ENCODE measurements at places on chromosomes 16 and 17.

GRCh38 chr16:24535827-24536226, 3.5 kb upstream of the RBBP6 start:
- DNase-seq = no peak

GRCh38 chr16:104355-104754, 26.3 kb downstream of the MPG start:
- no peak for DNase-seq

DNA sequence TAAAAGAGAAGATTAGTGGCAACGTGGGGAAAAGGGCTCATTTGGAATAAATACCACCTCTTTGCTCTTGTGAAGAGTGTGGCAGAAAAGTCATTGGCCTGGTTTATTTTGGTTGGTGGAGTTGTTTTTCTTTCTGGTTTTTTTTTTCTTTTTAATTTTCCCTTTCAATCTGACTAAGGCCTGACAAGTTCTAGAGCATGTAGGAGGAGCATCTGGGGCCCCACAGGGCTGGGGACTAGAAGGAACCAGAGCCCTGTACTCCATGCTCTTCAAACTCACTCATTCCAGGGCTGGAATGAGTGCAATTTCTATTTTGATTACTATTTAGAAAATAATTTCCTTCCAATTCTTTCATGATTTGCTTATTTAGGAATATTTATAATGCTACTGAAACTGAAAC, 13.3 kb downstream of the IRX5 start:
- DNase-seq = no peak

DNA sequence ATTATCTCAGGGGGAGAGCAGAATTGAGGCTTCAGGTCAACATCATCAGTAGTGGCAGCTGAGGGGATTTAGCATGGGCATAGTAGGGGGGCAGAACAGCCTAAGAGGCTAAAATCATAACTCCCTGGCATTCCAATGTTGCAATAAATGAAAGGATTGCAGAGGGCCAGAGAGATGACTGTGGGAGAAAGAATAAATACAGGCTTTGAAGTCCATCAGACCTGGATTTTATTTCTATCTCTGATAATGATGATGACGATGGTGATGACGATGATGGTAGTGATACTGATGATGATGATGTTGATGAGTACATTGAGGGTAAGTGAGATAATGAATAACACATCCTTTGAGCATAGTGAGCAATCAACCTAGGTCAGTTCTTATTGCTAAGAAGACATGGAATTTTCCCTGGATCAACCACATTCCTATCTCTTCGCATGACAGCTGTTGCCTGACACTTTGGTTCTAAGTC, 107.4 kb upstream of the CDH11 start:
- no peak for DNase-seq

GRCh38 chr16:29837841-29838240, 17.6 kb downstream of the MVP start:
- DNase-seq = no peak

GRCh38 chr17:305090-305976, 47.3 kb downstream of the RPH3AL start:
- no peak for DNase-seq

DNA sequence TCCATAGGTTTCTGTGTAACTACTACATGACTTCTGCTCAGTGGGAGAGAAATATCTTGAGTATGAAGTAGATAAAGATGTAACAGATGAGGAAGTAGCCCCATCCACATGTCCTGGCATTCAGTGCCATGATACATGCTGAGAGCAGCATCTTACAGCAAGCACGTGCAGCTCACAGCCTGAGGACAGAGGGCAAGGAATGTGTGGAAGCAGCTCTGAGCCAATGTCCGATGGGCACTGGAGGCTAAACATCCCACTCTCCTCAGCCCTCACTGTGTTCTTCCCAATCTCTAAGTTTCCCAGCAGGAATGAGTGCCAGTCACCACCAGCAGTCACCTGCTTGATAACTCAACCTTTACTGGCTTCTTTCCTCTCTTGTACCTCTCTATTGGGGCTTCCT, 40.4 kb downstream of the CFDP1 start:
- DNase-seq = no peak

DNA sequence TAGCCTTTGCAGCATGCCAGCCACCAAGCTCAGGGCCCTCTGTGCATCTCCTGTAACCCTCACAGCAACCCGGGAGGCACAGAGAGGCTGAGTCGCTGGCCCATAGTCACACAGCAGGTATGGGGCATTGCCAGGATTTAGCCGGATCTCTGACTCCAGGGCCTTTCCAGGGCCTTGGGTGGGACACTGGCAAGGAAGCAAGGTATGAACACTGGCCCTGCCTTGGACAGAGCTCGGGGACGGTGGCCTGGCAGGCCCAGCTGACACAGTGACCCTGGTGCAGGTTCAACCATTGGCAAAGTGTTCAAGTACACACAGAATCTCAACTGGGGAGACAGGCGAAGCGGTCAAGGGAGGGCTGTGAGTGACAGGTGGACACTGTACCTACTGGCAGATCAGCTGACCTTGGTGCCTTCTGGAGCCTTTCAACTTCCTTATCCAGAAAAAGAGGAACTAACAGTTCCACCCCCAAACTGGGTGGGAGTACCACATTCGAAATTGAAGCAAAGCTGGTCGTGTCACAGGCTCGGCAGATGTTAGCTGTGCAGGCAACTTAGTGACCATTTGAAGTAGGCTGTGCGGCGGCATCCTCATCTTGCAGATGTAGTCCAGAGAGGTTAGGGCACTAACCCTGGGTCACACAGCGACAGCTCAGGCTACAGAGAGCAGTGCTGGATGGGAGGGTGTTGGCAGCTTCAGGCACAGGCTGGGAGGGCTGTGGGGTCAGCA, 287.4 kb downstream of the SEC14L1 start:
- peak; percentile 94 for DNase-seq

GRCh38 chr16:14549789-14550153, 80.3 kb downstream of the PARN start:
- no peak for DNase-seq

DNA sequence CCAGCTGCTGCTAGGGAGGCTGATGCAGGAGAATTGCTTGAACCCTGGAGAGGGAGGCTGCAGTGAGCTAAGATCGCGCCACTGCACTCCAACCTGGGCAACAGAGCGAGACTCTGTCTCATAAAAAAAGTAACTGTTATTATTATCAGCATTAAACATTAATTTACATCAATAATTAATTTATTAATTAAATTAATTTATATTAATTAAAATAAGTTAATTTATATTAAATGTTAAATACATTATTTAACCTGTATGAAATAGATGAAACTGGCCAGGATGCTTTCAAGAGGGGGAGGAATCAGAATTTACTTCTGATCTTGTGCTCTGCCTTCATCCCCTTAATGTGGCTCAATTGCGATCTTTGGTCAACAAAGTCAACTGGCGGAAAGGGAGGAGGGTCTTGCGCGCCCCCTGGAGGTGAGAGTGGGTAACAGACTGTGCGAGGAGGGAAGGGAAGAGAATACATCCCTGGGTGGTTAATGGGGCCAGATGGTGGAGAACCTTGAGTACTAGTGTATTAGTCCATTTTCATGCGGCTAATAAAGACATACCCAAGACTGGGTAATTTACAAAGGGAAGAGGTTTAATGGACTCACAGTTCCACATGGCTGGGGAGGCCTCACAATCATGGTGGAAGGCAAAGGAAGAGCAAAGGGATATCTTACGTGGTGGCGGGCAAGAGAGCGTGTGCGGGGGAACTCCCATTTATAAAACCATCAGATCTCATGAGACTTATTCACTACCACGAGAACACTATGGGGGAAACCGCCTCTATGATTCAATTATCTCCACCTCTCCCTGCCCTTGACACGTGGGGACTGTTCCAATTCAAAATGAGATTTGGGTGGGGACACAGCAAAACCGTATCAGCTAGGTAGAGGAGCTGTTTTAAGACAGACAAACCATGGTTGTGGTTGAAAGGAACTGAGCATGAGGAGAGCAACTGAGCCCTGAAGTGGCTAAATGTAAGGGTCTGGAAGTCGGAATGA, 15.7 kb upstream of the CPPED1 start:
- DNase-seq = peak; percentile 73

DNA sequence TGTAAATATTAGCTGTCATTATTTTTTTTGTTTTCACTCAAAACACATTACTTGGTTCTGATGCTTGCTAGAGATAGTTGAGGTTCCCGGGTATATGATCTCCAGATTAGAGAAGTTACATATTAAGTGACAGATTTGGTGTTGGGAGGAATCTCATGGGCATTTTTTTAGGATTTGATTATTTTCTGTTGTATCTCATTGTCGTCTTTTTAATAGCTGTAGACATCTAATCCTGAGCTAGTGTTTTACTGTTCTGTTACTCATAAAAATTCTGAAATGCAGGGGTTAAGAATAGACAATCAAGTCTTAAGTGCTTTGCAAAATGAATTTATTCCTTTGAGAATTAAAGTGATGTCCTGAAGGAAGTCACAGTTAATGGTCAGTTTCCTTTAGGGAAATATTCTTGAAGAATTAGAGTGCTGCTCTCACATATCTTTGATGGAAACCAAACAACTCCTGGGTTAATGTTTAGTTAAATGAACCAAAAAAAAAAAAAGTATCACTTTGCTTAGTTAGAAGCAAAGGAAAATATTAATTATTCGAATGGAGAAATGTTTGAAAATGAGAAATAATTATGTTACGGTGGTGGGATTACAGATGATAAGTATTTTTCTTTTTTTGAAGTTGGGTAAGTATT, 251.7 kb upstream of the CACNG5 start:
- DNase-seq = no peak

DNA sequence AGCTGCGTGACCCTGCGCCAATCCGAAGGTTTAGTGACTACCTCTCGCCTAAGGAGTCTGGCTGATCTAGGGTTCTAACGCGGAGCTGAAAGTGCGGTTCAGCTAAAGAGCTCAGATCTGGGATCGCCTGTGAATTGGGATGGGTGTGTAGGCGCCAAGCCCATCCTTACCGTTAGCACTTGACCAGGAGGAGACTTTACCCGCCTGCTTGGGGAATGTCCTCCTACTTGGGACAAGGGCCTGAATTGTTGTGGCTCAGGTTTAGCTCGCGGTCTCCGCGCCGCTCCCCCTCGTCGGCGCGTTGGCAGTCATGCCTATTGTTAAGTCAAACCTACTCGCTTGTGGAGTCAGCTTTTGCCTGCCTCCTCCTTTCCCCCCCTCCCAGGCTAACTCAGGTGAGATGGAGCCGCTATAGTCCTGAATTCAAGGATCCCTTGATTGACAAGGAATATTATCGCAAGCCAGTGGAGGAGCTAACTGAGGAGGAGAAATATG, 480 bp downstream of the MRPS7 start:
- DNase-seq = peak; percentile 39

- no peak for DNase-seq
Measured at GRCh38 chr17:54907376-54907775, 6.7 kb downstream of the TOM1L1 start.

DNA sequence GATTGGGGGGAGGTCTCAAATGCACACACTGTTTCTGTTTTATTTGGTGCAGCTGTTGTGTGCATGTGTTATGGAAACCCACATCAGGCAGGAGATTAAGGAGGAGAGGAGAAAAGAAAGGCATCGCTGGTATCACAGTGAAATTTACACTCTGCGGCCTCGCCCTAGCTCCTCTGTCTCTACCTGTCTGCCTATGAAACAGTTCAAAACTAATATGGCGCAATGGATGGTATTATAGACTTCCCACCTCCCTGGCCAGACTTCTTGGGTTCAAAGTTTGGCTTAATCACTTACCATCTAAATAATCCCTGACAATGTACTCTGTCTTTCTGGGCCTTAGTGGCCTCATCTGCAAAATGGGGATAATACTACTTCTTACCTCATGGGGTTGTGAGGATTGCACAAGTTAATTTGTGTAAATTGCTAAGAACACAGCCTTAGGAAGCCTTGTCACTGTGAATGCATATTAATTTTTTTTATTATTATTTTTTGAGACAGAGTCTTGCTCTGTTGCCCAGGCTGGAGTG, 1.4 kb upstream of the ABCC1 start:
- no peak for DNase-seq

DNA sequence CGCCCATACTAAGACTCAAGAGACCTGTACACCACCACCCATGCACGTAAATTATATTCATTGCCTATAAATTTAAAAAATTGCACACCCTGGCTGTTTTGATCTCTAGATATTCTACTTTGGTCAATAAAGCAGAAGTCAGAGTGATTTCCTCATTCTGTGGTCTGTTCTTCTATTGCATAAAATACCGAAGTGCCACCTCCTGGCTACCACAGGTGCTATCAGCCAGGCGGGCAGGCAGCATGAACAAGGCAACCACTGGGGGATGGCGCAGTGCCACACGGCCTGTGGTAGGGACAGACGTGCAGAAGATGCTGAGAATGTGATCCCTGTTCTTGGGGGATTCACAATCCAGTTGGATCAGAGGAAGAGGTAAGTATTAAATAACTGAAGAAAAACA, 122.3 kb downstream of the CDK5R1 start:
- DNase-seq = peak; percentile 82

DNA sequence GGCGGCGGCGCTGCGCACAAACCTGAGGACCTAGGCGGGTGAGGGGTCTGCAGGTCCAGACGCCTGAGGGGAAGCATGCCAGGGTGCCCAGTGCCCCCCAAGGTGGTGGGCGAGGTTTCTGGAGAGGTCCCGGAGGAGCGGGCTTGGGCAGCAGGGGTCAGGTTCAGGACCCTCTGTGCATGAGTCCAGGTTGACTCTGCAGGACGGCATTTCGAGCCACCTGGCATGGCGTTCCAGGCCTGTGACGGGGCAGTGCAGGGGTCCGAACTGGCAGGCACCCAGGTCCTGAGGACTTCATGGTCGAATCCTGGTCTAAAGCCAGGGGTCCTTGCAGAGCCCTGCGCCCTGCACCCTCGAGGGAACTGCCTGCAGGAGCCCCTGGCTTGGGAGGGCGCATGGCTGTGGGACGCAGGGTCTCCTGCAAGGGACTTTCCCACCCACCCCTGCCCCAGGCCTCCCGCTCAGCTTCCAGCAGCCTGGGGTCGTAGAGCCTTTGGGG, 3.5 kb downstream of the SLC16A3 start:
- no peak for DNase-seq

DNA sequence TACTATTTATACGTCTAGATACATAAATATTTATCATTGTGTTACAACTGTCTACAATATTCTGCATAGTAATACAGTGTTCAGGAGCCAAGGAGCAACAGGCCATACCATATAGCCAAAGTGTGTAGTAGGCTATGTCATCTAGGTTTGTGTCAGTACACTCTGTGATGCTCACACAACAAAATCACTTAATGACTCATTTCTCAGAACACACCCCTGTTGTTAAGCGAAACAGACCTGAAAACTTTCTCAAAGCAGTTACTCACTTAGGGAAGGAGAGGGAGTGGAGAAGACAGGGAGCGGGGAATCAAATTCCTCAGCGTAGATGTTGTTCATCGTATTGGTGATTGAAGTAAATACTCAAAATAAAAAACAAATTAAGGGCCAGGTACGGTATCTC, 269.5 kb downstream of the STX8 start:
- DNase-seq = no peak

GRCh38 chr16:86356804-86357203, 153.5 kb upstream of the FOXF1 start:
- no peak for DNase-seq
